ENCODE measurements at places on chromosomes 13 and 19.

- DNase-seq, result no peak
Measured at GRCh38 chr13:60407095-60407494, 10.1 kb downstream of the TDRD3 start.

DNA sequence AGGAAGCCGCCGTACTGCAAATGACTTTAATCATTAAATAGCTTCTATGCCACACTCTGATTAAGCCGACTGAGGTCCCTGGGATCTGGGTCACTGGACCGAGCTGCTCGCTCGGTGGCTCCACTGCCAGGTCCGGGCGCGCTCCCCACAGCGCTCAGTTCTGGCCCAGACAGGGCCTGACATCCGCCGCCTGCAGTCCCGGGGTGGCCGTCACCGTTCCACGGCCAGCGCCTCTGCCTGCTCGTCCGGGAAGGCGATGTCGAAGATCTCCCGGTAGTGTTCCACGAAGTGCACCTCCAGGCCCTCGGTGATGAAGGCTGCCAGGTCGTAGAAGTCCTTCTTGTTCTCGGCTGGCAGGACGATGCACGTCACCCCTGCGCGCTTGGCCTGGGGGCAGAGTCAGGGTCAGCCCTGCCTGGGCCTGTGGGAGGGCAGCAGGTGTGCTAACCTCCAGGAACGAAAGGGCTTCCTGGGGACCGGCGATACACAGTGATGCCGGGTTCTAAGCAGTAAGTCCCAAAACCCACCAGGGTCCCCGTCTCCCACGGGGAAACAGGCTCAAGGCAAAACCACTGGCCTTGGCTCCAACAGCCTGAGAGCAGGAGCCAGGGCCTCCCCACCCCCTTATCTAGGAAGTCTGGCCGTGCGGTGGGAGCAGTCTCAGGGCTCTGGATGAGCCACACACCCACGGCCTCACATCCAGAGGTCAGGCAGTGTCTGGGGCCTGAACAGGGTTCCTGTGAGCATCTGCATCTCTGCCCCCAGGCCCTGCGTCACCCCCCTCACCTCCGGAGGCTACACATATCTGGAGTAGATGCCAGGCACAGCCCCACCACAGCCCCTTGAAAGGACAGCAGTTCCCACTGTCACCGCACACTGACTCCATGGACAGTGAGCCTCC, 2.0 kb downstream of the RPL36 start:
- DNase-seq, result no peak

- no peak for DNase-seq
Measured at GRCh38 chr19:41735071-41735600, 20.2 kb upstream of the CEACAM6 start.

GRCh38 chr13:50156561-50157127, 141.4 kb downstream of the KCNRG start:
- no peak for DNase-seq

- no peak for DNase-seq
Measured at GRCh38 chr13:32035716-32036115, 4.1 kb downstream of the FRY start.

DNA sequence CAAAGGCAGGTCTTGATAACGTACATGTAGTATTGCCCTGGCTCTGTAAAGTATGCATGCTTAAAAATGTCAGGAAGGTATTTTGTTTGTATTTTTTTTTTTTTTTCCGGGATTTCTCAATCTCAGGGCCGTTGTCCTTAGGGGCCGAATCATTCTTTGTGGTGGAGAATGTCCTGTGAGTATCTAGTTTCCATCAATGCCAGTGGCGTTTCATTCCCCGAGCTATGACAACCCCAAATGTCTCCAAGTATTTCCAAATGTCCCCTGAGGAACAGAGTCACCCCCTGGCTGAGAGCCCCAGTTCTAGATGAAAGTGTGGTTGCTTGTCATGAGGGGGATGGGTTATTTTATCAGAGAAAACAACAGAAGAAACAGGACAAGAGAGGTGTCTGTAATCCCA, 68.7 kb downstream of the ACSBG2 start:
- DNase-seq, result no peak

Measured in activated CD4-positive, CD25-positive, alpha-beta regulatory T cell treated with anti-CD3 and anti-CD28 coated beads, Interleukin-2, amount 50 U/mL, for 72 hours (primary cell).